Stimulated activated CD4-positive, alpha-beta T cell treated with anti-CD3 and anti-CD28 coated beads, Interleukin-12 subunit alpha, Interleukin-12 subunit beta, amount 100 ng/mL, for 24 hours (primary cell): ENCODE measurements at places on chromosomes 13 and 19.

- DNase-seq: no peak
Measured at GRCh38 chr13:51147732-51148131, 36.7 kb upstream of the C13orf42 start.

GRCh38 chr13:102721800-102722231, 27.0 kb upstream of the METTL21C start:
- no peak for DNase-seq

GRCh38 chr19:13989487-13989886, 16.6 kb downstream of the RFX1 start:
- DNase-seq: no peak

GRCh38 chr13:103762523-103762922, 696.3 kb upstream of the SLC10A2 start:
- DNase-seq: no peak

- DNase-seq: no peak
Measured at GRCh38 chr13:106423530-106423929, 111.9 kb downstream of the EFNB2 start.

DNA sequence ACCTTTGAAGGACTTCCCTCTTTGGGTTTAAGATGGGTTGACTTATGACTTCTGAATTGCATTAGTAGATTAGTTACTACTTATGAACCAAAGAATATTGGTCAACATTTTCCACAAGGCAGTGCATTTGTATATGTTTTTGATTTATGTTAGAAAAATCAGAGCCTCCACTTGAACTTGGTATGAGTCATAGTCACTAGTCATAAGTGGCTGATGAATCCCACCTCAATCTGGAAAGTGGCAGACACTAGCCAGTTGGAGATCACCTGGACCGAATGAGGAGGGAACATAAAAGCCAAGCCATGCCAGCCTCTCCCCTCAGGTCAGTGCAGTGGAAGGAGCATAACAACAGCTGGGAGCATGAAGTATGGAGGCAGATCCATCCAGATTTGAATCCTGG, 39.3 kb upstream of the SPART start:
- no peak for DNase-seq

- DNase-seq: no peak
Measured at GRCh38 chr13:38176664-38177063, 173.0 kb upstream of the UFM1 start.

DNA sequence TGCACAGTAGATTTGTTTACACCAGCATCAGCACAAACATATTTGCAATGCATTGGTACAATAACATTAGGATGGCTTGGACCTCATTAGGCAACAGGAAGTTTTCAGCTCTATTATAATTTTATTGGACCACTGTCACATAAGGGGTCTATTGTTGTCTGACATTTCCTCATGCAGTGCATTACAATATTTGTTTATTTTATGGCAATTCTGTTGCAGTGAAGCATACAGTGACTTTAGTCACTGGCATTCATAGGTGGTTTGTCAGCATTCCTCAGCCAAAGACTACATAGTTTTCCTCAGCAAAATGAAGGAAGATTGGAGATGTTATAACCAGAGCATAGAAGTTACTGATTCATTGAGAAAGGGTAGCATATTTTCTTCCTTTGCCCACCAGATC, 1732.9 kb downstream of the PCDH9 start:
- no peak for DNase-seq

GRCh38 chr19:28497137-28497536, 715.8 kb downstream of the UQCRFS1 start:
- DNase-seq: no peak
